ENCODE measurements at places on chromosomes 12 and 14. TPM values are rescaled to one million over a fixed set of nuclear protein-coding genes. Genes with fewer than 3 reads are reported as not detected.

DNA sequence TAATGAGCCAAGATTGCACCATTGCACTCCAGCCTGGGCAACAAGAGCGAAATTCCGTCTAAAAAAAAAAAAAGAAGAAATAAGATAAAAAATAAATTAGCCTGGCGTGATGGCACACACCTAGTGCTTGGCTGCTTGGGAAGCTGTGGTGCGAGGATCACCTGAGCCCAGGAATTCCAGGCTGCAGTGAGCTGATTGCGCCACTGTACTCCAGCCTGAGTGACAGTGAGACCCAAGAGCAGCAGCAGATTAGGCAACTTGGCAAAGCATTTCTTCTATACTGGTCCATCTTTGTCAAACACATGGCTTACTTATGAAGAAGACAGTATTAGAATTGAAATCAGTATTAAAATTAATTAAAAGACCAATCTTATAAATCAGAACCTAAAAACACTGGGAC lies 6.3 kb downstream of the GON7 start:
- no peak for DNase-seq

GRCh38 chr14:95685978-95686922 lies at the start of gene TCL1B:
Gene TCL1B (plus strand): TSS chr14:95686426. CDS start chr14:95686468, 42 bp downstream.
- DNase-seq, result no peak

TGM1 gene
- 0.48 TPM for total RNA-seq

- no peak for DNase-seq
Measured at GRCh38 chr12:132698341-132698740, 11.0 kb downstream of the PXMP2 start.

RASSF9 gene
- 9.1 TPM for total RNA-seq

DNA sequence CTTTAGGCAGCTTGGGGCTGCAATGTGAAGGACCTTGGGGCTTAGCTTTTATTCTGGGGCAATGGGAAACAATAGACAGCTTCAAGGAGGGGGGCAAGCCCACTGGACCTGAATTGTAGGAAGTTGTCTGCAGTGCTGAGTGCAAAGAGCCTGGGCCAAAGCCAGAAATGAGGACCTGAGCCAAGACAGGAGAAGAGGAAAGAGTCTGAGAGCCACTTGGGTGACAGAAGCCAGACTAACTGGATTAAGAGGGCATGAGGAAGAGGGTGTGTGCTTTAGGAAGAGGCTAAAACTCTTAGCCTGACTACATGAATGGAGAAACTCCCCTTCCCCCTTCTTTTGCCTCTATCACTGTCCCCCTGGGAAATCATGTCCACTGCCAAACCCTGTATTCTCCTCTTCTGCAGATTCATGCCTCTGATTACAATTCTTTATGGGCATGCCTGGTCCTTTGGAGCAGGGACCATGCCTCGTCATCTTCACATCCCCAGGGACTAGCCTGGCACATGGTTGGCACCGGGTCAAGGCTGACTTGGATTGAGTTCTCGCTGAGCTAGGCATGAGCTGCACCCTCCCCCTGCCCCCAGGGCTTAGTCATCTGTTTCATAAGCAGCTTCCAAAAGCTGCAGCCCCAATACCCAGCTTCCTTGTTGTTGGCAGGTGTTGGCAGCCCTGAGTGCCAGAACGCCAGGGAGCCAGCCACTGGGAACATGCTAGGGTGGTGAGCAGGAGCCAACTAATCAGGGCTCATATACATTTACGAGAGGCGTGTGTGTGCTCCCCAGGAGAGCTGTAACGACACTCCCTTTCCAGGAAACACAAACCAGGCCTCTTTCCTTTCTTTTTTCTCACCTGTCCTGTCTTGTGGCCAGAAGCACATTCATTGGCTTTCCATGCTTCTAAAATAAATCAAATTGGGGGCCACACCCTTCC lies 27.7 kb upstream of the JDP2 start:
- peak; percentile 92 for DNase-seq
